ENCODE measurements at places on chromosomes 4 and X.

GRCh38 chrX:153988493-153988892 is 15.9 kb downstream of the TMEM187 start:
- DNase-seq: no peak

DNA sequence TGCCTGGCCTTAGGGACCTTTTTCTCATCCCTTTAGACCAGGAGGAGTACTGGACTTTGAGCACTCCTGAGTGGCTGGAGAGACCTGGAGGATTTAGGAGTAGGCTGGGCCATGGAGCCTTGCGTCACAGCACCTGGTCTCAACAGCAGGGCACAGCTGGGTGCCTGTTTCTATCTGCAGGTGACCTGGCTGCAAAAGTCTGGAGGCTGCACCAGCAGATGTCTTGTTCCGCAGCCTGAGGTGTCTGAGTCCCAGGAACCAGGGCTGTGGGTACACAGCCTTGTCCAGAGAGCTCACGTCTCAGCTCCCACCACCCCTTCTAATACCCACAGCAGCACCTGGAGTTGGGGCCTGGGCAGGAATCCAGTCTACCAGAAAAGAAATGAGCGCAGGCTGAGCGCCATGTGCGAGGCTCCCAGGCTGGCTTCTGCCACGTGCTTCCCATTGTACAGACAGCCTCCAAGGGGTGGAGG is 5.0 kb upstream of the NSD2 start:
- DNase-seq: no peak

DNA sequence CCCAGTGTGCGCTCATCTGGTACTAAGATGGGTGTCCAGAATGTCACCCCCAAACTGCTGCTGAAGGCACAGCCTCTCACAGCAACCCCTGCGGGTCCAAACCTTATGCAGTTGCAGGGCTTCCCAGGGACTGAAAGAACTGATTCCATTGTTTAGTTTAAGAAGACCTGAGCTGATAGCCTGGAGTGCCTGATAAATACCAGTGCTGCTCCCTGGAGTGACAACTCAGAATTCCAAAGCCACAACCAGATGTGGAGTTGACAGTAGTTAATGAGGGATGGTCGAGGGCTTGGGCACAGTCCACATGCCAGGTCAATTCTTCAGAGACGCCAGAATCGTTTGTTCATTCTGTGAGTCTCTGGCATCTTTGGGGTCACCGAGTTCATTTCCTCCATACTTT is 71.2 kb downstream of the LNX1 start:
- no peak for DNase-seq

DNA sequence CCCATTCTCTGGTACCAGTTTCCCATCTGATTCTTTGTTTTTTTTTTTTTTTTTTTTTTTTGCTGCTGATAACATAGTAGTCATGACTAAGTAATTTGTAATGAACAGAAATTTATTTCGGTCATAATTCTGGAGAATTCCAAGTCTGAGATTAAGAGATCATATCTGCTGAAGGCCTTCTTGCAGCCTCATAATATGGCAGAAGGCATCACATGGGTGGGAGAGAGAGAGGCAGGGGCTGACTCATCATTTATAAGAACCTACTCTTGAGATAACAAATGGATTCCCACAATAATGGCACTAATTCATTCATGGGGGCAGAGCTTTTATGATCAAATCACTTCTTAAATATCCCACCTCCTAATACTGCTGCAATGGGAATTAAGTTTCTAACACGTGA is 1034.3 kb downstream of the STIM2 start:
- DNase-seq: no peak

DNA sequence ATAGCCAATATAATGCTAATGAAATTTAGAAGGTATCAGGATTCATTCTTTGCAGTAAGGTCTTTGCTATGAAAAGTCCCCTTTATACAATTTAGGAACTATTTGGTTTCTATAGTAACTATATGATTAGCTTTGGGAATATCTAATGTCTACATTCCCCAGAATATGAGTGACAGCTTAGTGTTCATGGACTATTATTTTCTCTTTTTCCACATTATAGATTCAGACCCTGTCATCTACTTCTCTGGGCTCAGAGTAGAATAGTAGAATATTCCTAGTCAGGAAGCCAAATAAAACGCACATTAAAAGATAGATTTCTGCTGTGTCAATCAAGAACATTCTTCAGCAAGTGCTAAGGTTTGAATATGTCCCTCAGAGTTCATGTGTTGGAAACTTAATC is 26.1 kb upstream of the SULT1B1 start:
- DNase-seq: no peak

GRCh38 chr4:73725510-73725909 is 14.9 kb upstream of the CXCL8 start:
- no peak for DNase-seq

- DNase-seq: no peak
Measured at GRCh38 chr4:151745481-151746231, 15.2 kb downstream of the GATB start.

- no peak for DNase-seq
Measured at GRCh38 chr4:9703391-9703790, 78.0 kb upstream of the DRD5 start.

GRCh38 chrX:129777218-129778030 is 2.3 kb upstream of the SASH3 start:
- no peak for DNase-seq

- no peak for DNase-seq
Measured at GRCh38 chr4:76897536-76898384, at the start of gene SOWAHB. SOWAHB (minus strand) TSS chr4:76898144; CDS start chr4:76897849, 295 bp downstream.
